ENCODE measurements at places on chromosomes 1 and 21.

DNA sequence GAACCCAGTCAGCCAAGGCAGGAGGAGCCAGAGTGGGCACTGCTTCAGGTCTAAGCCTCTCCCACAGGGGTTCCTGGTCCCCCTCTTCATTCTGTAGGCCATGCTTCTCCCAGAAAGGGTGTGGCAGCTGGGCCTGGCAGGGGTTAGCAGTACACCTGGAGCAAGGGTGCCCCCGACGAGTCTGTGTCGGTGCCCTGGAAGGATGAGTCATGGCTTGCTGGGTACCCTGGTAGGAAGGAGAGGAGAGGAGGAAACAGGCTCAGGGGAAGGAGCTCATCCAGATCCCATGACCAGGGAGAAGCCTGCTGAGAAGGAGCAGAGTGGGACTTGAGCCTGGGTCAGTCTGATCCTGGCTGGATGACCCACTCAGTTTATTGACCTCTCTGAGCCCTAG lies 10.3 kb downstream of the KDF1 start:
- DNase-seq, result no peak

GRCh38 chr1:15186846-15187151 lies 33.3 kb downstream of the TMEM51 start:
- no peak for DNase-seq

DNA sequence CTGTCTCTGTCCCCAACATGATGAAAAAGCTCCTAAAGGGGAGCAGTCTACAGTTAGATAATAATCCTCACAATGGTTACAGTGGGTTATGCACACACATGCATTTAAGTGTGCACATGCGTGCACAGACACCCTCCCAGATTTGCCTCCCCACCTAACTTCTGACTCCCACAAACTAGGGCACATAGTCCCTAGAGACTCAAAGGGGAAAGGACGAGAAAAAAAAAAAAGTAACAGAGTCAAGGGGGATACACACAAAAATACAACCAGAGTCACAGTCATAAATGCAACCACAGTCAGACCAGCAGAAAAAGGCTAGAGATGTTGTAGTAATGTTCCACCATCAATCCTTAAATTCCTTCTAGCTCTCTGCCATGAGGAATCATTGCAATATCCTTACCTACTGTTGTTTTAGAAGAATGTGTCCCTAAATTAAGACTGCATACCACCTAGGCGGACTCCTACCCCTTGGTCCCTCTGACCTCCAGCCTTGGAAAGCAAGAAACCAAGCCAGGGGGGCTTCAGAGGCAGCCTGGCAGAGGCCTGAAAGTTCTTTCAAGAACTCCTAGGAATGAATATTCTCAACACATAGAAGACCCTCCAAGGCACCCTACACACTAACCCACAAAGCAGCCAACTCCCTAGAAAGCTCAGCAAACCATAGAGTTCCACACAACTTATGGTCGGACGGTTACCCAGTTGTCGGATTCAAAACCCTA lies 1.3 kb downstream of the CRTC2 start:
- DNase-seq, result no peak

DNA sequence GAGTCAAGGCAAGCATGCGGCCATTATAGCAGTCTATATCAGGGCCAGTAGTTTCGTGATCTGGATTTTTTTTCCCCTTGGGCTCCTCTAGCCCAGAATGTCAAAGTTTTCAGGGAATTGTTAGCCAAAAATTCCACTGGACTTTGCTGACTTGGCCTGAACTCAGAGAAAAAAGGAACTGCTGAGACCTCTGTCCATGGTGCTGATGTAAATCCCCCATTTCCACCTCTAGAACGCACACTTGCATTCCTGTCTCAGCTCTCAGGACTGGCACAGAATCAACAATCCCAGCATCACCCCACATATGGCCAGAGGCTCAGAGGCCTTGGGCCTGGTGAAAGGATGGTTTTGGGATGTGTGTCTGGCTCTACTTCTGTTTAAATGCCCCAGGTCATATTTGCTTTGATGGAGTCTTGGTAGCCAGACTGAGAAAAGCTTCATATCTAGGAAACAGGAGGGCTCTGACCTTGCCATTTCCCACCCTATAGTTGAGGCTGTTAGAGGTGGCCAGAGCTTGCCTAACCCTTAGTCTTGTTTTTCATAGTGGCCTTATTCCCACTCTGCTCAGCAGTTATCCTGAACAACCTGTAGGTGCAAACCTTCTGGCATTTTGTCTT lies 16.9 kb upstream of the EFCAB14 start:
- peak; percentile 37 for DNase-seq

GRCh38 chr1:11664336-11665065 lies 501 bp downstream of the FBXO6 start:
- DNase-seq, result peak; percentile 70

- DNase-seq, result no peak
These were observed 60.6 kb downstream of the NFIA start for GRCh38 chr1:61142726-61143500.

- no peak for DNase-seq
These were observed 508.6 kb upstream of the ADAMTS5 start for GRCh38 chr21:27475363-27475955.

DNA sequence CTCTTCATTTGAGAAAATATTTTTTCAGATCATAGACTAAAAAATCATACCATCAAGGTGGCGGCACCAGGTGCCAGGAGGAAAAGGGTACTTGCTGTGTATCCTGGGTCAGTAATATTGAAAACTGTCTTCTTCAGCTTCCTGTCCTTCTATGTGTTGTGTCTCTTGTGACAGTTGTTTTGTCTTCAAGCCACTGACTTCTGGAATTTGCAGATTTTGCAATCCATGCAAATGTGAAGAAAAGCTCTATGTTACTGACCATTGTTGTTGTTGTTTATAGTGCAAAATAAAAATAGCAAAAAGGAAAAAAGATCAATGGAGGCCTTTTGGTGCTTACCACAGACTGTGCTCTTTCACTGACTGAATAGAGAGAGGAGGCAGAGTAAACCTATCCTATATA lies 83.2 kb upstream of the RHOU start:
- no peak for DNase-seq

DNA sequence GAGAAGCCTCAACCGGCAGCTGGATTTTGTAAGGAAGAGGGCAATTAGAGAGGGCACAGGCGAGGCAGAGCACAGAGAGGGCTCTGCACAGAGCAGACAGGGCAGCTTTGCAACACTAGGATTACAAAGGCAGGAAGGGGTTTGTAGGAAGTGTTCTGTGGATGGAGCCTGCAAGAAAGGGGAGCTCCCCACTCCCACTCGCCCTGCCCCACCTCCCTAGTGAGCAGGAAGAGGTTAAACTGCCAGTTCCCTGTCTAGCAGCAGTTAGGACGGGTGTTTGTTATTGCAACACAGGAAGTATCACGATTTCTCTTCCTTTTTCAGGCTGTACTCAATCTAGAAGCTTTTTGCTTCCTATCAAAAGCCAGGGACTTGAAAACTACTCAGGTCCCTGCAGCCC lies 63.3 kb upstream of the LRRC8D start:
- peak; percentile 43 for DNase-seq

DNA sequence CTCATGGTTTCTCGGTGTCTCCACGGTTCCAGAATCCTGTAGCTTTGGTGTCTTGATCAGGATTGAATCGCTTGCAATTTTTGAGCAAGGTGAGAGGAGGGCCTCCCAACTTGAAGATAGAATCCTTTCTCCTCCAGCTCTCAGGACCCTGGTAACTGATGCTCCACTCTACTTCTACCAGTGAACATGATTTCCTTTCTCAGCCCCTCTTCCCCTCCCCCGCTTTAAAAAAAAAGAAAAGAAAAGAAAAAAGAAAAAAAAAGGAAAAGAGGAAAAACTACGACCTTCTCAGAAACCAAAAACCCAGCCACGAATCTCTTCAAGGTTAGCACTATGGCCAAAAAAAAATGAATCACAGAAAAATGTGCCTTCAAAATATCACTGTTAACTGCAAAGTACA lies 1.2 kb downstream of the ARHGEF11 start:
- no peak for DNase-seq

DNA sequence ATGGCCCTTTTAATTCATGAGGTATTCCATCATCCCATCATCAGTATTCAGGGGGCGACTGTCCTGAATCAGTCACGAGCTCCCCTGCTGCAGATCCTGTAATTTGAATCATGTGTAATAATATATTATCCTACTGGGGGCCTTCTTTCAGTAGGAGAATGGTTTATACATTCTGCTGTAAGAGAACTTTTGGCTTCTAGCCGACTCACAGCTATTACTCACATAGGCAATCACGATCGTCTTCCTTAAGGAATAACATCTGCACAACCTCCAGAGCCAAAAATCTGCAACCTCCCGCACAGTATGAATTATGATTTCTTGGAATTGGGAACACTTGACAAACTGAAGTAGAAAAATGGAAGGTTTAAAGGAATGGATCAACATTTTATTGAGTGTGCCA lies 343.0 kb downstream of the USP25 start:
- DNase-seq, result no peak

GRCh38 chr21:26397545-26397944 lies 175.5 kb downstream of the CYYR1 start:
- no peak for DNase-seq

GRCh38 chr1:106061586-106062495 lies 994.6 kb upstream of the PRMT6 start:
- no peak for DNase-seq

DNA sequence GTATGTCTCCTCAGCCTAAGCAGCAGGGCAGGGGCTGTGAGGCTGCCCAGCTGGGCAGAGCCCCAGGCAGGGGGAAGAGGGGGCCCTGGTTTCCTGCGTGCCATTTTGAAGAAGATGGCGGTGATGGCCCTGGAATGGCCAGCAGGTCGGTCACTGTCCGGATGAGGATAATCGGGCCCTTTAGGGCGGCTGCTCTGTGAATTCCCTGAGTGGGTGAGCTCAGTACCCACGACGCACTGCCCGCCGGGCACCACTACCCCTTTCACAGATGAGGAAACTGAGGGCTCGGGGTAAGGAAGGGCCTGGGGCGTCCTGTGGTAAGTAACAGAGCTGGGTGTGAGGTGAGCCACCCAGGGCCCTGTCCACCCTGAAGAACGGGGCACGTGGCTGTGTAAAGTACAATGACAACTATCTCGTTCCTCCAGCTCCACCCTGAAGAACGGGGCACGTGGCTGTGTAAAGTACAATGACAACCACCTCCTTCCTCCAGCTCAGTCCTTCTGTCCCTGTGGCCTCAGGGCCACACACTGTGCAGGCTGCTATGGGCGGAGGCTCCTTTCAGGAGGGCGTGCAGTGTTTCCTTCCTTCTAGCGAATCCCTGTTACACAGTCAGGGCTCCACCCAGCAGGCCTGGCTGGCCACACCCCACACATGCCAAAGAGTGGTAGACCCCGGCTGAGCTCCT lies 23.2 kb downstream of the ITGB2 start:
- DNase-seq, result no peak

GRCh38 chr1:71640998-71641397 lies 560.2 kb upstream of the ZRANB2 start:
- DNase-seq, result no peak

DNA sequence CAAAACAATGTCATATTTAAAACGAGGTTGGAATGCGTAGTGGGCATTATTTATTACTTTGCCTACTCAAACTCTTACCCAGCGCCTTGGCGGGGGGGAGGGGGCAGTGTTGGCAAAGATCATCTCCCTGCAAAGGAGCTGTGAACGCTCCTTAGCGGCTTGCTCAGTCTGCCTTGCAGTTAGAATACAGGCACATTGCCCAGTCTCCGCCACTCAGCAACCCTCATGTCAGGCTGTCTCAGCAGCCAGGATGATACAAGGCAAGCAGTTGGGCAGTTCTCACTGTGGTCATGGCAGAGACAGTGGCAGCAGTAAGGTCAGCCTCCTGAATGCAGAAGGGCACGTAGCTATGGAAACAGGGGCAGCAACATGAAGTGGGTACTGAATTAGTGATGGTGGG lies 170.4 kb upstream of the KCNK2 start:
- no peak for DNase-seq

GRCh38 chr1:156908541-156908940 lies 11.9 kb upstream of the LRRC71 start:
- DNase-seq, result no peak

DNA sequence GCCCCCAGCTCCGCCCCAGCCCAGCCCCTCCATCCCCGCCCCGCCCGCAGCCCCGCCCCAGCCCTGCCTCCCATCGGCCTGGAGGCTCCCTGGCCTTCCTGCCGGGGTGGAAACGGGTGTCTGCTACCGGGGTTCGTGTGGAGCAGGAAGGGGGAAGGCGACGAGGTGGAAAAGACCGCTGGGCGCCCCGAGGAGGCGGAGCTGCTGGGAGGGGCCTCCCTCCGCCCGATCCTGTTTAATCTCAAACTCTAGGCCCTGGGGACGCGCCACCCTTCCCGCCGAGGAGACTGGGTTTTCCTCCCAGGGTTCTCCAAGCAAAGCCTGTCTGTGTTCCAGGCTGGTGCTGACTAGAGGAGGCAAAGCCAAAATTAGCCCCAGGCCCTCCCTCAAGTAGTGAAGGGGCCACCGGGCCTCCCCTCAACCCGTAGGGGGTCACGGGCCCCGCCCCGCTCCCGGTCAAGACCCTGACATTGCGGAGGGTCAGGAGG lies 16.2 kb upstream of the TTLL10 start:
- DNase-seq, result peak; percentile 90

GRCh38 chr1:36864182-36864822 lies 170.0 kb downstream of the GRIK3 start:
- DNase-seq, result peak; percentile 49

GRCh38 chr1:210373628-210373877 lies 44.9 kb downstream of the HHAT start:
- no peak for DNase-seq
